ENCODE measurements at places on chromosomes 6 and 20.

DNA sequence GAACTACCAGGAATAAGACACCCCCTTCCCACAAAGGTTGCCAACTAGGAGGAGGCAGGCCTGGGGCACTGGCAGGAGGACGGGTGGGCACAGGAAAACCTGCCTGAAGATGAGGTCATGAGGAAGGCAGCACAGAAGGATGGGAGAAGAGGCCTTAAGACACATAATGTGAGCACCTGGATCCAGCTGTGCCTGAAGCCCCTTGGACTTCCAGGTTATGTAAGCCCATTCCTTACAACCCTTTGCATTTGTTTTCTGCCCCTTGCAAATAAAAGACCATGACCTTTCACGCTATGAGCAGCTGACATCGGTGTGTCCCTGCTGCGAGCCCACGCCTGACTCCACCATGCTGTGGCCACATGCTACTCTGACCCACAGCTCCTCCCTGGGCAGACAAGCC lies 23.4 kb downstream of the KCNQ2 start:
- DNase-seq, result no peak

- DNase-seq, result no peak
Measured at GRCh38 chr6:27472182-27472616, 706 bp downstream of the ZNF184 start.

- no peak for DNase-seq
Measured at GRCh38 chr6:26653007-26653406, 6.5 kb downstream of the ZNF322 start.

- no peak for DNase-seq
Measured at GRCh38 chr6:130796313-130796905, 30.8 kb upstream of the SMLR1 start.

DNA sequence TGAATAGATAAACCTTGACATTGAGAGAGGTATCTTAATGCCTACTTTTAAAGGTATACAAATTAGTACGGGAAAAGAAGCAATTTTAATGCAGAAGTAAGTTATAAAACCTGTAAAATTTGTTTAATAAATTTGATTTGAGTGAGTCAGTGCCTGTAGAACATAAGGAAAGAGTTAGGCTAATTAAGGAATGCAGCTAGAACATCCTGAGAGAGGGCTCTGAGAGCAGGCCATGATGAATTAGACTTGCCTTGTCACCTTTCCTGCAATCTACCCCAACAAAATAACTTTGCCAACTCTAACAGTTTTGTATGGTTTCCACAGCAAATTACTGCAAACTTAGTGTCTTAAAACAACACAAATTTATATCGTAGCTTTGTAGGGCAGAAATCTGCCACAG lies 700.8 kb downstream of the RFPL4B start:
- no peak for DNase-seq
